Left colon (tissue), 2 donors: ENCODE measurements at places on chromosomes 5 and 9.

DNA sequence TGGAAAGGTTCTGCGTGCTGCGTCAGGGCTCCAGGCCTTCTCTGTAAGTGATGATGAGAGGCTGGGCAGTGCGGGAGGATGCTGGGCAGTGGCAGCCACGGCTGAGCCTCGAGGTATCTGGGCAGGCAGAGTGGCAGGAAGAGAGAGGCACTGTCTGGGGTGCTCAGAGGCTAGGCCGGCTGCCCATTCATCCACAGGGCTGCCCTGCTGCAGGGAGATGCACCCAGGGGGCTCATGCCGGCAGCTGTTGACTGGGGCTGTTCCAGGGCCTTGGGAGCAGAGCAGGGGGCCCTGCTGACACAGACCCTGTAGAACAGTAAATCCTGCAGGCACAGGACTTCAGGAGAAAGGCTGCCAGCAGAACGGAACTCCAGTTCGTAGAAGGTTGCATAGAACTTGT lies 88.8 kb downstream of the BOD1 start:
- no peak for DNase-seq

DNA sequence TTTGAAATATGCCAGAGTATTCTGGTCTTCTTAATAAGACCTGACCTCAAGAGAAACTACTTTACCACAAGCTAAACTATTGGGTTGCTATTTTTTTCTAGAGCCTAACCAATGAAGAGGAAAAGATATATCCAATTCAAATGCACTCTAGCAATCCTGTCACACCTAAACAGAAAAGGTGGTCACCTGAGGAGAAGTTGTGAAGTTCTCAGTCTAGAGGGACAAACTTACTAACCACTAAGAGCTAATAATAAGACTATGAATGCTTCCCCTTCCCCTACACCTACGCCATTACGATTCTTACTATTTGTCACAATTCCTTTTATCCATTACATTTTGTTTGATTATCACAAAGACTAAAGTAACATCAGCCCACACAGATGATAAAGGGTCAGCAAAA lies 29.7 kb downstream of the RLN2 start:
- DNase-seq: no peak

GRCh38 chr9:123064716-123065115 lies 31.2 kb downstream of the GPR21 start:
- no peak for DNase-seq

DNA sequence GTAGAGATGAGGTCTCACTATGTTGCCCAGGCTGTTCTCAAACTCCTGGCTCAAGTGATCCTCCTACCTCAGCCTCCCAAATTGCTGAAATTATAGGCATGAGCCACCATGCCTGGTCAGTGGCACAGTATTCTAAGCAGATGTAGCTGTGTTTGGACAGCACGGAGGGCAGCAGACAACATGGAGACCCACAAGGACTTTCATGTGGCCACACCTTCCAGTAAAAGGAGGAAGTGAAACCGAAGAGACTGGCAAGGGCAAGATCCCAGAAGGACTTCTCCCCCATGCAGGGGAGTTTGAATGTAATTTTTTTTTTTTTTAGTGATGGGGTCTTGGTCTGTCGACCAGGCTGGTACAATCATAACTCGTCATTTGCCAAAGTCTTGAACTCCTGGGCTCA lies 172.2 kb downstream of the TRPM3 start:
- DNase-seq: no peak

DNA sequence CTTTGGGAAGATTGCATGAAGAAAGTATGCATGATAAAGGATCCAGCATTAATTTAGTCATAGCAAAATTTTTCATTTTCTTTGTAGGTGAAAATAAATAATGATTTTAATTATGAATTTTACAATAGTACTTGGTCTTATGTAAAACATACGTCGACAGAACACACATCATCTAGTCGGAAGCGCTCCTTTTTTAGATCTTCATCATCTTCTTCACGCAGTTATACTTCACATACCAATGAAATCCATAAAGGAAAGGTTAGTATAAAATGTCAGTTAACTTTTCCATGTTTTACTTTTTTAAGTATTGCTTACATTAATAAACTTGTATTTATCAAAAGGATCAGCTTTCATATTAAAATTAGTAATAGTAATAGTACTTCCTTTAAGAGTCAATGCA lies 35.8 kb downstream of the C7 start:
- no peak for DNase-seq

DNA sequence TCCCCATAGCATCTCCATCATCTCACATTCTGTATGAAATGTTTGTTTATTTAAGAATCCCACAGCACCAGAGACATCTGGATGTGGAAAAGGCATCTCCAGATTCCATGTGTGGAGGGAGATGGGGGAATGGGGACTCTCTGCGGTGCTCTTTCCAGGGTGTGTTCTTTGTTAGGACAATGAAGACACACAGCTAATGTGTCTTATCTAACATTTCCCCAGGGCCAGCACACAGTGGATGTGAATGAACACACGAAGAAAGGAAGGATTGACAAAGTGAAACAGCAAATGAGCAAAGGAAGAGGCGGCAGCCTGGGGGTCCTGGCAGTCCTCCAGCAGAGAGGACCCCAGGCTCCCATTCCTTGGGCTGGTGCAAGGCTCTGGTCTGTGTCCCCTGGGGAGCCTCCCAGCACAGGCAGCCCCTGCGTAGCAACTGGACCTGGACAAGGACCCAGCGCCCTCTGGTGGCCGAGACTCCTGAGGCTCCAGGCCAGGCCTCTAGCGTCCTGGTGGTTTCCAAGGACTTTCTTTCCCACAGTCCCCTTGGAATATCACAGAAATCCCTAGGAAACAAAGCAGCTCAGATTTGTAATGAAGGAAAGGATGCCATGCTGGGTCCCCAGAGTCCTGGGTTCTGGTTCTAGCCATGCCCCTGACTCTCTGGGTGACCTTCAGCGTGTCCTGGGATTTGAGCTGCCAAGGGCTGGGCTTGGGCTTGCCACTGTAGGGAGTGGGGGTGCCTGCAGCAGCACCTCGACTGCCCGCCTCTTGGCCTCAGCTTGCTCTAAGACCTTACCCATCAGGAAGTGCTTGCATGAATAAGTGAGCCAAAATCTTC lies 3.5 kb upstream of the PDLIM7 start:
- DNase-seq: peak; percentile 97

DNA sequence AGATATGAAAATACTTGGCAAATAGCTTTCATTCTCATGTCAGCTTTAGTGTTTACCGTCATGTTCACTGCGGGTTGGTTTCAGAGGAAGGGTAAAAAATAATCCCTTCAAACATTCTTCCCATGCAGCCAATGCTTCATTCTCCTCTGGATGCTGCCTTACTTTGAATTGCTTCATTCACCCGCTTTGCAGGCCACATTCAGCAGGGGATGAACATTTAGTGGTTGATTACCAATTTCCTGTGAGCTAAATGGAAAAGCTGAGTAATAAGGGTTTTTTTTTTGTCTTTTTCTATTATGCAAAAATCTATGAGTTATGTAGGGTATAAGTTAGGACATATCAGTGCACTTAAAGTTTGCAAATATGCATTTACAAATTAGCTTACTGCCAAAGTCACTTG lies 96.3 kb upstream of the MEF2C start:
- no peak for DNase-seq
